Endothelial cell (in vitro differentiated cells): ENCODE measurements at places on chromosomes 12 and 14.

DNA sequence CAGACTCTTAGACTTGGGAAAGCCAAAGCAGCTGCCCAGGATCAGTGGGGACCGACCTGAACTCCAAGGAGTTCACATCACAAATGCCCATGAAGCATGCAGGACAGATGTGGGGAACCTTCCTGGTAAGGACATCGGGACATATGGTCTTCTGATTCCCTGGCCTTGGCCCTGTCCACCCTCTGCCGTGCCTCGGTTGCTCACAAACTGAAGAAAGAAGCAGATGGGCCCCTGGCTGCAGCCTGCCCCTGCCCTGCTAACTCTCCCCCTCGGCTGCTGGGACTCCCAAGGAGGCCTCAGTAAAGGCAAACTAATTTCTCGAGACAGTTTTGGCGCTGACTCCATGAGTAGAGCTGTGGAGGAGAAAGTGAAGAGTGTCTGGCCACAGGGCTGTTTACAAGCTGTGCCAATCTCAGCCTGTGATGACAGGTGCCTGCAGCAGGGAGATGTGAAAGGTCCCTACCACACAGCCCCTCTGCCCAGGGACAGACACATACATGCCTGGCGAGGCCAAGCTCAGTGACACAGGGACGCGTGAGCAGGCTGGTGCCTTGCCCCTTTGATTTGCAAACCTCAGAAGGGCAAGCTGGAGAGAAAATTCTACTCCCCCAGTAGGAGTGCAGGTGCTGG, 48.6 kb downstream of the ISCA2 start:
- no peak for DNase-seq

DNA sequence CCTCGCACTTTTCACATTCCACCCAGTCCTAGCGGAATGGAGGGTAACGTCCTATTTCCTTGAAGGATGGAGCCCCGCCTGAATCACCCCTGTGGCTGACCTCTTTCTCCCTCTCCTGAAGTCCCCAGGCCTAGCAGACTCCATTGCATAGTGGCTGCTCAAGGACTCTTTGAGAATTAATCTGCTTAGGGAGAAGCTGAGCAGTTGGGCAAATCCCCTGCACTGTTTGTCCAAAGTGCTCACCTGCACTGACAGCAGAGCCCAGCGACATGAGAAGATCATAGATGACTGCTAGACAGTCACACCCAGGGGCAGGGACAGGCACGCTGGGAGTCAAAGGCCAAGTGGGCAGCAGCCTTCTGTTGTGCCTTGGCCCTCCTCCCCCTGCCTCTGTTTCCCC, 37.7 kb upstream of the DICER1 start:
- no peak for DNase-seq

DNA sequence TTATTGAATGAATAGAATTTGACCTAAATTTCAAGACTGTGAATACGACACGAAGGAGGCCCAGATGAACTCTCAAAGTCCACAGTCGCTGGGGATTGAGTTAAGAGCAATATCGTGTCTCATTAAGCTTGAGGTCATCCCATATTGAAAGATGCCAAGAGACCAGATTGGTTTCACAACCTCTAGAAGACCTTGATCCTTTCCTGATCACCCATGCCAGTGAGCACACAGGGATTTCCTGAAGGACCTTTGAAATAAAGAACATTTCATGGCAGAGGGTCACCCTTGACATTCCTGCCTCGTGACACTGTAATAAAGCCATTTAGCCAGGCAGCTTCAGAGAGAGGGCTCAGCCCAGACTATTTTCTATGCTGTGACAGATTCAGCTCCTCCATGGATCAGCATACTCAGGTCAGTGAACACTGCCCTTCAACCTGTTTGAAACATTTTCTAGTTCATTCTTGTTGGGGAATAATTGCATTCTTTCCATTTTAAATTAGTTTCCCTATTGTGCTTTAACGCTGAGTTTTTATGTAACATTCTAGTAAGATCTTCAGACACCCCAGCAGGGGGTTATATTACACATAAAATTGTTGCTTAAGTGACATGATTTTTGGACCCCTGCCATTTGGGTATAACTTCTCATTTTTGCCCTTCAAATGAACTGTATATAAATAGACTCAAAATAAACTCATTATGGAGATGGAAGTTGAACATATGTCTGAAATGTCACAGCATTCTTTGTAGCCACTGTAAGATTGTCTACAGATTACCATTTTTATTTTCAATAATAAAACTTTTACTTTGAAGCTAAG, 213.2 kb downstream of the C12orf50 start:
- no peak for DNase-seq

GRCh38 chr12:85951823-85952222, 77.7 kb downstream of the NTS start:
- DNase-seq = no peak

DNA sequence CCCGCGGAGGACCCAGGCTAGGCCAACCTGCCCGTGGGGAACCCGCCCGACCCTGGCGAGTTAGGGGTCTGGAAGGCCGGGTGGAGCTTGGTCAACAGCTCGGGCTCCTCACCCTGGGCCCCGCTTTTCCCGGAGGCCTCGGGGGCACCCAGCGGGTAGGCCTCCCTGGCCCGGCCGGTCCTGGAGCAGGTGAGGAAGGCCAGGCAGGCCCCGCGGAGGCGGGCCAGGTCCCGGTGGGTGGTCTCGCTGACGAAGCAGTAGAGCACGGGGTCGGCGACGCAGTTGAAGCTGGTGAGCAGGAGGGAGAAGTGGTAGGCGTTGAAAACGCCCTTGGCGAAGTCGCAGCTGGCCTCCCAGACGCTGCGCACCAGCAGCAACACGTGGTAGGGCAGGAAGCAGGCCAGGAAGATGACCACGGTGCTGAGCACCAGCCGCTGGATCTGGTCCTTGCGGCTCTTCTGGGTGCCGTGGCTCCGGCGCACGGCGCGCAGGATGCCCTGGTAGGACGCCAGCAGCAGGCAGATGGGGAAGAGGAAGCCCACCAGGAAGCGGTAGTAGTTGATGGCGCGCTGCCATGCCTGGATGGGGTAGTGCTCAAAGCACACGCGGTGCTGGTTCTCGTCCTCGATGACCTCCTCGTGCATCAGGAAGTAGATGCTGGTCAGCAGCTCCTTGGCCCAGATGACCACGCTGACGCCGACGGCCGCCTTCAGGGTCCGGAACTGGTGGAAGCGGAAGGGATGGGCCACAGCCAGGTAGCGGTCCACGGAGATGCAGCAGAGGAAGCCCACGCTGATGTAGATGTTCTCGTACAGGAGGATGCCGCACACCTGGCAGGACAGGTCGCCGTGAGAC, 10.3 kb downstream of the GPR68 start:
- no peak for DNase-seq

- no peak for DNase-seq
Measured at GRCh38 chr14:90757452-90757851, 58.8 kb downstream of the TTC7B start.

DNA sequence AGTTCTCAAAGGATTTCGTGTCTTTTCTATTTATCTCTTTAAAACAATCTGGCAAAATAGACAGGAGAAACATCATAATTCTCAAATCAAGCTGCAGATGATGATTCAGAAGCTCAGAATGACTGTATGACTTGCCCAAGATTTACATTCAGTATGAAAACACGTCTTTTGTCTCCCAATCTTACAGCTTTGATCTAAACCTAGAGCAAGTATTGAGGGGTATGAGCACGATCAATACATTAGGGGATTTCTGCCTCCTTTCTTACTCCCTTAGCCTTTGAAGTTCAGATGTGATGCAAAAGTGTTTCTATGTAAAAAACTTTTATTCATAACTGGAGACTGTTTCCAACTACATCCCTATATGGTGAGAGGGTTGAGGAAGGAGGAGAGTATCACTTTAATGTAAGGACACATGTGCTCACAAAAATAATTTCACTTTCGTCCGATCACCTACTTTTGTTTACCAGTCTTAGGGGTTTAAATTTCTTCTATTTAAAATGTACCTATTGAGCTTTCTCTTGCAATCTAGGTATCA, 454.8 kb downstream of the TMTC2 start:
- no peak for DNase-seq

DNA sequence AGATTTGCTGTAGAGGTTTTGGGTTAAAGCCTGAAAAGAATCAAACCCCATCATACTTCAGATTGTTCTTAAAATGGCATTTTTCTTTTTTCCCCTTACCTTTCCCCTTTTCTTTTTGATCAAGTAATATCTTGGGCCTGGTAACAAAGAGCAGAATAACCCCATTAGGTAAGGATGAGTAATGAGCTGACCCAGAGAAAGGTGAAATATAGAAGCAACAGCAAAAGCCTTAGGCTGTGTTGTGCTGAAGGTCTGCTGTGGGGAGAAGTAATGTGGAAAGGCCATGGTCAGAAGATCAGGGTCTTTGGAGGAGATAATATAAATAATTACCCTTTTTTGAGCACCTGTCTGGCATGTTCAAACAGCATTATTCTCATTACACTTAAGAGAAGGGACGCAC, 42.3 kb downstream of the MIA2 start:
- no peak for DNase-seq

DNA sequence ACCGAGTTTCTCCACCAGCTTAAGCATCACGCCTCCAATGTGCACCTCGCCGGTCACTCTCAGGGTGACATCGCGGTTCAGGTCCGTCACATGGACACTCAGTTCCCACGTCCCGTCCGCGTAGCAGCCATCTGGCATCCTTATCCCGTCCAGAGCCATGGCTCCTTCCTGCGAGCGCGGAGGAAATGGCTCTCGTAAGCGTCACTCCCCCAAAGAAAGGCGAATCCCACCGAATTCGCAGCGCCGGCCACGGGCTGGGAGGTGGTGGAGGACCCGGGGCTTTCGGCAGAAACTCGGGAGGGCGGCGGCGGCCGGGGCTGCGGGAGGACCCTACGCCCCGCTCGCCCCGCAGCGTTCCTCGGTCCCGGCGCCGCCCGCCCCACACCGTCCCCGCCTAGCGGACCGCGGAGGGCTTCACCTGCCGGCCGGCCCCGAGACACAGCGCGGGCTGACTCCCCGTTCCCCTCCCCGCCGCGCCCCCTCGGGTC, 396 bp downstream of the FERMT2 start:
- DNase-seq = peak; percentile 58

- DNase-seq = no peak
Measured at GRCh38 chr12:18690653-18691052, 47.2 kb downstream of the PLCZ1 start.

GRCh38 chr12:66638666-66639065, 40.2 kb downstream of the GRIP1 start:
- DNase-seq = no peak
